Heart left ventricle (tissue), 16 donors: ENCODE measurements at places on chromosomes 12 and 14.

DNA sequence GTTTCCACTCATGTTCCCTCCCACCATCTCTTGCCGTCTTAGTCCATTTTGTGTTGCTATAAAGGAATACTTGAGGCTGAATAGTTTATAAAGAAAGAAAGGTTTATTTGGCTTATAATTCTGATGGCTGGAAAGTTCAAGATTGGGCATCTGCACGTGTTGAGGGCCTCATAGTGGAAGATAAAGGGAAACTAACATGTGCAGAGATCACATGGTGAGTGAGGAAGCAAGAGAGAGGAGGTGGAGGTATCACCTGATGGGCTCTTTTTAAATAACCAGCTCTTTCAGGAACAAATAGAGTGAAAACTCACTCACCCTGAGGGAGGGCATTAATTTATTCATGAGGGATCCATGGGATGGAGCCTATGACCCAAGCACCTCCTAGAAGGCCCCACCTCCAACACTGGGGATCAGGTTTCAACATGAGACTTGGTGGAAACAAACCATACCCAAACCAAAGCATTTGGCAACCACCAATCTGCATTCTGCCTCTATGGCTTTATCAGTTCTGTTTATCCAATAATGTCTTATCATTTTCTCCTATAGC is 29.5 kb downstream of the MYO1H start:
- H3K4me3 ChIP-seq, result no peak overlapping the region
- DNase-seq, result no peak
- no peaks in the 10 kb centered on the region for H3K27me3 ChIP-seq
- H3K4me1 ChIP-seq, result no peaks in the 10 kb centered on the region
- no peaks in the 10 kb centered on the region for H3K36me3 ChIP-seq
- no peak overlapping the region for H3K27ac ChIP-seq

DNA sequence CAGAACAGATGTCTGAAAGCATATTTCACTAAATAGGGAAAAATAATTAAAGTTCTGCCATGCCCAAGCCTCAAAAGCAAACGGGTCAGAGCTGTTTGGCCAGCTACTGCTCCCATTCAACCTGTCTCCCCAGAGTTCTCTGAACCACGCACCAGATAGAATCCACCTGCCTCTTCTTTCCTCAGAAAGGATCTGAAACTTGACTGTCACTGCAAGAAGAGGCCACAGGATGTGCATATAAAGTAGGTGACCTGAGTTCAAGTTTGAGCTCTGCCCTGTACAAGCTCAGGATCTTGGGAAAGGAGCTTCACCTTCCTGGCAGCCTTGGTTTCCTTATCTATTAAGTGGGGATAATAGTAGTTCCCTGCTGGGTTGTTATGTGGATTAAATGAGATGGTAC is 91.8 kb downstream of the NUAK1 start:
- no peak for DNase-seq
- H3K4me1 ChIP-seq, result no peaks in the 10 kb centered on the region
- no peaks in the 10 kb centered on the region for H3K27me3 ChIP-seq
- H3K27ac ChIP-seq, result no peak overlapping the region
- no peak overlapping the region for H3K4me3 ChIP-seq
- no peaks in the 10 kb centered on the region for H3K36me3 ChIP-seq

DNA sequence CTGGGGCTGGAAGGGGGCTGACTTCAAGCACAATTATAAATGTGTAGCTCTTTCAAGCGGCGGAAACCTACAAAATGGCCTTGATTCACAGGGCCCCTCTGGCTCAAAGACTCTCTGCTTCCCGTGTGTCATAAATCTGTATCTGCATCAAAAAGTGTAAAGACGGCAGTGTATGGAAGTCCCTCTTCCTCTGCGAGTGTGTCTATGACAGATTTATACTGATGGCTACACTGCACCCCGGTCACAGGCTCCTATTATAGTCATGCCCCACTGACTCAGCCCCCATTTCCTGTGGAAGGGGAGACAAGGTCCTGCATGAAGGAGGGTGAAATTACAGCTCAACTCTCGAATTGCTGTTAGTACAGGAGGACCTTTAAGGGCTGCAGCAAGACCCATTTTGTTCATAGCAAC is 68.6 kb downstream of the HMGA2 start:
- H3K36me3 ChIP-seq, result no peaks in the 10 kb centered on the region
- no peak overlapping the region for H3K4me3 ChIP-seq
- H3K27ac ChIP-seq, result no peak overlapping the region
- peaks cover 14% of the 10 kb centered on the region for H3K4me1 ChIP-seq
- no peak for DNase-seq

DNA sequence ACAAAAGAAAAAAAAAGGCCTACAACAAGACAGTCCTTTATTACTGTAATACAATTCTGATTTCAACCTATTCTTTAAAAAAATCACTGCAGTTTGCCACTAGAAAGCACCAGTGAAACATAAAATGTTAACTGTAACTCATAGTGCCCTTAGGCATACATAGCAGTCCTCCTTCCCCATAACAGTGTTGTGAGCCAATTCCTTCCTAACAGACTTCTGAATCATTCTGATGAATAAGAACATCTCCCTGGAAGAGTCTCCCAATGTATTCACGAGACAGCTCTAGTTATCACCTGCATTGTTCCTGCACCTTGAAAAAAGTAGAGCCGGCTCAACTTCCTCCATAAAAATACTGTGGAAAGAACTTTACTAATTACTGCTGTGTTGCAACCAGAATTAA is 213.6 kb upstream of the FSCB start:
- no peak overlapping the region for H3K27ac ChIP-seq
- no peaks in the 10 kb centered on the region for H3K27me3 ChIP-seq
- no peaks in the 10 kb centered on the region for H3K36me3 ChIP-seq
- H3K4me1 ChIP-seq, result no peaks in the 10 kb centered on the region

DNA sequence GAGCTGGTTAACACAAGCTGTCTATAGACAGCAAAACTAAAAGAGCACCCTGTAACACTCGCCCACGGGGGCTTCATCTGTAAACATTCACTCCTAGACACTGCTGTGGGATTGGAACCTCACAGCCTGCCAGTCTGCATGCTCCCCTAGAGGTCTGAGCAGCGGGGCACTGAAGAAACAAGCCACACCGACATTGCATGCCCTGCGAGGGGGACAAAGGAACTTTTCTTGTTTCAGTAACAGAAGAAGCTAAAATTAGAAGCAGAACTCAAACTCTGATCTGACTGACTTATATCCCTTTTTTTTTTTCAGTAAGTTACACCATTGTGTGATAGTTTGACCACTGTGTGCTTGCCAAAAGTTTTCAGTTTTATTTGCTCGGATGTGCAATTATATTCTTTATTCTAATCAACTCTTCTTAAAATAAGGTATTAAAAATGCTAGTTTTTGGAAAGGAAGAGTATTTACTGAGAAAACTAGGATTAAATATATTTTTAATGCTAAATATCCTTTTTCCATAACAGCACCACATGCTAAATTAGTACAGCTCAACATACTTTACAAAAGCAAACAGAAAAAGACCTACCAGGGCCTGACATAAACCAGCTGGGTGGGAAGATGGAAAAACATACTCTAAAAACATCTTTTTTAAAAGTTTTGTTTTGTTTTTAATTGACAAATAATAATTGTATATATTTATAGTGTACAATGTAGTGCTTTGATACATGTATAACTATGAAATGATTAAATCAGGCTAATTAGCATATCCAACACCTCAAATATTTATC is 100.2 kb downstream of the EPS8 start:
- DNase-seq, result no peak
- H3K4me1 ChIP-seq, result peaks cover 66% of the 10 kb centered on the region
- no peaks in the 10 kb centered on the region for H3K36me3 ChIP-seq
- no peak overlapping the region for H3K4me3 ChIP-seq
- H3K27me3 ChIP-seq, result no peaks in the 10 kb centered on the region

- DNase-seq, result no peak
- H3K27me3 ChIP-seq, result no peaks in the 10 kb centered on the region
- no peaks in the 10 kb centered on the region for H3K4me1 ChIP-seq
- H3K36me3 ChIP-seq, result no peaks in the 10 kb centered on the region
- no peak overlapping the region for H3K4me3 ChIP-seq
These were observed 22.2 kb downstream of the LRRIQ1 start for GRCh38 chr12:85058339-85058738.

DNA sequence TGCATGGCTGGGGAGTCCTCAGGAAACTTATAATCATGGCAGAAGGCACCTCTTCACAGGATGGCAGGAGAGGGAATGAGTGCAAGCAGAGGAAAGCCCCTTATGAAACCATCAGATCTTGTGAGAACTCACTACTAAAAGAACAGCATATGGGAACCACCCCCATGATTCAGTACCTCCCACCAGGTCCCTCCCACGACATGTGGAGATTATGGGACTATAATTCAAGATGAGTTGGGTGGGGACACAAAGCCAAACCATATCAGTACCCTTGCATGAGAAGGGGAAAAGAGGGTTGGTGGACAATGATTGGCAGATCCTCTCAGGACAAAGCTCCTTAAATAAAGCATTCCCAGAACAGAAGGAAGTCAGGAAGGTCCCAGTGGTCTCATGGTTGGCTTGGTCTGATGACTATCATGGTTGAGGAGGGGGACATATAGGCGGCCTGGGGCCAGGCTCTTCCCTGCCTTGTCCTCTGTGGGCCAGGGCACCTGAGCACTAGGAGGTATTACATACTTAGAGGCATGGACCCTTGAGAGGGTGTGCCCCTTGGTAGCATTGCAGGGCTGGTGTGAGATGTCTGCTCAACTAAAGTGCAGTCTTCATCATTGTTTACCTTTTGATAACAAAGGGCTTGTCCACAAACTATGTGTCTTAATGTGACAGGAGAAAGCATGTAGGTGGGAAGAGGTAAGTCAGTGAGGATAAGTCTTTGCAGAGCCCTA is 22.2 kb downstream of the HSD17B6 start:
- no peak for DNase-seq
- no peak overlapping the region for H3K4me3 ChIP-seq
- H3K4me1 ChIP-seq, result no peaks in the 10 kb centered on the region
- H3K27ac ChIP-seq, result no peak overlapping the region
- H3K36me3 ChIP-seq, result no peaks in the 10 kb centered on the region
- H3K27me3 ChIP-seq, result no peaks in the 10 kb centered on the region

DNA sequence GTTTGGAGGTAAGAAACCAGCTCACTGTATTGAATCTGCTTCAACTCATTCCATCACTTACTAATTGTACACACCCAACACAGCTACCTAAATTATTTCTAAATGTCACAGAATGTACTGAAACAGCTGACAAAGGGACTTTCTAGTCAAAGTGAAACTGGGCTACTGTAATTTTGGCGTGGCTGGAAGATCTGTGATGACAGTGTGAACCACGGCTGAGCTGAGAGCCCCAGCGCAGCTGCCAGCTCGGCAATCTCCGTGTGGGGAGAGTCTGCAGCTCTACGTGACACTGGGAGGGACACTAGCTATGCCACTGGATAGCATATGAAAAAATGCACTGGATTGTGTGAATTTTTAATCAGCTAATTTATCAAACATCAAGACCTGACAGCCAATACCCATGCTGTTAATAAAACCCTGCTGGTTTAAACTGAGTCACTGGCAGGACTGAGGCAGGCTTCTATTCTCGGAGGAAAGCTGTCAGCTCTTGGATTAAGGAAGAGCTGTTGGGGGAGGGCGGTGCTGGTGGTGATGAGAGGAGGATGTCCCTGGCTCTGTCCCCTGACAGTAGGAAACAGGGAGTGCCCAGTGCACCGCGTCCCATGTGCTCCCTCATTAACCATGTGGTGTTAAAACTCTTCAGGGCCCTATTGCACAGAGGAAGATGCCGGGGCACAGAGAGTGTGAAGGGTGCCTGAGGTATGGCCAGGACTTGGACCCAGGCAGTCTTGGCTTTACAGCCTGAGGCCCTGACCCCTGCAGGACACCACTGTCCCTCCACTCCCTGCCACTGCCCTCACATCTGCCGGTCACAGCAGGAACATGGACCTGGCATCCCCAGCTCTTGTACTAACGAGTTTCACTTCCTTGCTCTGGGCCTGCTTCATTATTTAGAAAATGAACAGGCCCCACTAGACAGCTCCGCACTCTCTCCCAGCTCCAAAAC is 13.3 kb downstream of the SLC15A4 start:
- H3K27me3 ChIP-seq, result no peaks in the 10 kb centered on the region
- peaks cover 6% of the 10 kb centered on the region for H3K36me3 ChIP-seq
- peaks cover 30% of the 10 kb centered on the region for H3K4me1 ChIP-seq

DNA sequence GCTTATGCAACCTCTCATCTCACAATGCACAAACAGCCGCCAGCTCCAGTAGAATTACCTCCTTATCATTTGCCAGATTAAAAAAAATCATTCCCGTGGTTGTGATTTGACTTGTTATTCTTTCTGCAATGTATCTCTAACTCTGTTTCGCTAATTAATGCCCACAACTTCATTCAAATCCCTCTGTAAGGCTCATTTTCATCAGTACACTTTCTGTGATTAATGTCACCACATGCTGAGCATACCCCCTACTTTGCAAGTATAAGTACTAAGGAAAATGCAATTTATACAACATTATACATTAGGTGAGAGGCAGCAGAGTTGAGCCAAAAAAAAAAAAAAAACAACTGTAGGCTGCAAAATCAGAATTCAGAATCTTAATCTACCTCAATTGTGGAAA is 166.0 kb downstream of the FSCB start:
- H3K4me3 ChIP-seq, result no peak overlapping the region
- H3K27ac ChIP-seq, result no peak overlapping the region
- no peak for DNase-seq
- H3K36me3 ChIP-seq, result no peaks in the 10 kb centered on the region
- H3K27me3 ChIP-seq, result no peaks in the 10 kb centered on the region

GRCh38 chr14:95319312-95320077 is at the start of gene CLMN:
TSS of gene CLMN (minus strand) at chr14:95319908. CDS start at chr14:95319792, 116 bp downstream.
- peak within 1 kb of the TSS; percentile 58 for H3K27ac ChIP-seq
- H3K4me1 ChIP-seq, result peaks cover 11% of the 10 kb centered on the region
- peak; percentile 34 for DNase-seq
- peak within 1 kb of the TSS; percentile 85 for H3K4me3 ChIP-seq

DNA sequence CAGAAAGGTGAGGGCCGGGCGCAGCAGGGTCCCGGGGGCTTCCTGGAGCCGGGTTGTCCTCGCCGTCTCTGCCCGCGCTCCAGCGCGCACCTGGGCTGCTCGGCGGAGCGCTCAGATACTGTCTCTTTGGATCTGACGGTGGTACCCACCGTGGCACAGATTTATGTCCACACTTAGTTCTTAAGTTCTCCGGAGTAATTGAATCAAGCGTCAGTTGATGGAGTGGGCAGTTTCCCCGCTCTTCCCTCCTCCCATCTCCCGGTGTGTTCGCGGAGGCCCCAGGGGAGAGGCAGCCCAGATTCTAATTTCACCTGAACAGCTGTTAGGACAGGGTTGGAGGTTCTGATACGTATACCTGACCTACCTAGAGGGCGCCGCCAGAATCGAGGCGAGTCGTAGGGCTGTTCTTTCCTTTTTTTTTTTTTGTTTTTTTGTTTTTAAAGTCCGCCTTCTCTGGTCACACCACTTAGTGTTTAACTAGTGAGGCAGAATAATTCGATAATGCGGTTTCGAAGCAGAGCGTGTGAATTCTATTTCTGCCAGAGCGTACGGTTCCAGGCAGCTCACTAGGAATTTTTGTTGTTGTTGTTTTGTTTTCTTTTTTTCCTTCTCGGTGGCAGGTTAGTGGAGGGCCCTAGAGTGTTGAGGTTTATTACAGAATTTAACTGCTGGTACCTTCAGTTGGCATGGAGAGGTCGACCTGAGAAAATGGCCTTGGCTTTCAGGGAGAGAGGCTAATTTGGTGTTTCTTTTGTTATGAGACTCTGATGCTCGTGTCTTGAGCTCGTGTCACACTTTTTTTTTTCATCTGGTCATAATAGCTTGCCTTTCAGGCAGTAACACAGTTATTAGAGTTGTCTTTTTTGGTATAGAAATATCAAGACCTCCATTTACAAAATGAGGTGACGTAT is 22.3 kb upstream of the GNS start:
- H3K27ac ChIP-seq, result no peak overlapping the region
- peak overlapping the region; percentile 56 for H3K4me3 ChIP-seq
- DNase-seq, result no peak
- no peaks in the 10 kb centered on the region for H3K27me3 ChIP-seq
- no peaks in the 10 kb centered on the region for H3K36me3 ChIP-seq
- H3K4me1 ChIP-seq, result peaks cover 21% of the 10 kb centered on the region

GRCh38 chr12:84073401-84073800 is 839.2 kb downstream of the SLC6A15 start:
- no peaks in the 10 kb centered on the region for H3K4me1 ChIP-seq
- no peaks in the 10 kb centered on the region for H3K27me3 ChIP-seq
- H3K27ac ChIP-seq, result no peak overlapping the region
- no peaks in the 10 kb centered on the region for H3K36me3 ChIP-seq
- H3K4me3 ChIP-seq, result no peak overlapping the region
